ENCODE measurements at places on chromosomes 16 and 17. TPM values are rescaled to one million over a fixed set of nuclear protein-coding genes. Genes with fewer than 3 reads are reported as not detected.

- H3K4me1 ChIP-seq = peaks cover 27% of the 10 kb centered on the region
- H3K4me3 ChIP-seq = no peak overlapping the region
- H3K36me3 ChIP-seq = peaks cover 81% of the 10 kb centered on the region
- H3K27me3 ChIP-seq = no peaks in the 10 kb centered on the region
Observed at GRCh38 chr17:42325026-42325425, 36.7 kb downstream of the STAT5A start.

EPOP gene
- 34.9 TPM for total RNA-seq

TNFRSF17 gene
- not detected for total RNA-seq

GRCh38 chr17:39738568-39738901 lies 797 bp downstream of the GRB7 start:
- DNase-seq = peak; percentile 36
- no peaks in the 10 kb centered on the region for H3K36me3 ChIP-seq
- H3K27ac ChIP-seq = peak overlapping the region; percentile 60

TNFAIP1 gene
- 32.3 TPM for total RNA-seq

GRCh38 chr17:57746221-57746620 lies 1.1 kb upstream of the CCDC182 start:
- peaks cover 7% of the 10 kb centered on the region for H3K4me1 ChIP-seq
- no peak overlapping the region for H3K4me3 ChIP-seq
- H3K36me3 ChIP-seq = no peaks in the 10 kb centered on the region

DNA sequence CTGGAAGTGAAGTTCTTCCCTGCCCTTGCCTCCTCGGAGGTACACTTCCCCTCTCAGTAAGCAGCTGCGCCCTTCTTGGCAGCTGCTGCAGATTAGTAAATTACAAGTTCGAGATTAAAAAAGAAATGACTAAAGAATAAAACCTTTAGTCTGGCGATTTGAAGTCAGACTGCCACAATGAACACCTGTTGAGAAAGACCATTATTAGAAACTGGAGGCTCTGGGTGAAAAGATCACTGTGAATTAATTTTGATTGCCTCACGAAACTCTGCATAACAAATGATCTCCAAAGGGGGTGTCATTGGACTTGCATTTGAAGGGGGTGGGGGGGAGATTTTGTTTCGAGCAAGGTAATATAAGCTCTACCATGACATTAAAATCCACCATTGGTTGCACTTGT lies 39.3 kb downstream of the SALL1 start:
- H3K27ac ChIP-seq = no peak overlapping the region
- peaks cover 45% of the 10 kb centered on the region for H3K27me3 ChIP-seq
- H3K4me1 ChIP-seq = no peaks in the 10 kb centered on the region
- H3K36me3 ChIP-seq = no peaks in the 10 kb centered on the region

- no peak for DNase-seq
- no peak overlapping the region for H3K4me3 ChIP-seq
- H3K4me1 ChIP-seq = no peaks in the 10 kb centered on the region
- no peaks in the 10 kb centered on the region for H3K27me3 ChIP-seq
Observed at GRCh38 chr16:28585674-28586073, 11.2 kb downstream of the SULT1A2 start.

SAMD14 gene
- 2.0 TPM for total RNA-seq

BRD7 gene
- total RNA-seq = 79.5 TPM

- peak overlapping the region; percentile 96 for H3K27ac ChIP-seq
- H3K4me1 ChIP-seq = peaks cover 39% of the 10 kb centered on the region
- peaks cover 21% of the 10 kb centered on the region for H3K36me3 ChIP-seq
Observed at GRCh38 chr17:8223356-8224126, 13.2 kb upstream of the AURKB start.

- H3K27ac ChIP-seq = peak overlapping the region; percentile 40
- H3K4me3 ChIP-seq = no peak overlapping the region
- DNase-seq = no peak
- no peaks in the 10 kb centered on the region for H3K36me3 ChIP-seq
Observed at GRCh38 chr17:35889241-35889640, 9.1 kb upstream of the CCL5 start.

ELMO3 gene
- total RNA-seq = 7.1 TPM

DNA sequence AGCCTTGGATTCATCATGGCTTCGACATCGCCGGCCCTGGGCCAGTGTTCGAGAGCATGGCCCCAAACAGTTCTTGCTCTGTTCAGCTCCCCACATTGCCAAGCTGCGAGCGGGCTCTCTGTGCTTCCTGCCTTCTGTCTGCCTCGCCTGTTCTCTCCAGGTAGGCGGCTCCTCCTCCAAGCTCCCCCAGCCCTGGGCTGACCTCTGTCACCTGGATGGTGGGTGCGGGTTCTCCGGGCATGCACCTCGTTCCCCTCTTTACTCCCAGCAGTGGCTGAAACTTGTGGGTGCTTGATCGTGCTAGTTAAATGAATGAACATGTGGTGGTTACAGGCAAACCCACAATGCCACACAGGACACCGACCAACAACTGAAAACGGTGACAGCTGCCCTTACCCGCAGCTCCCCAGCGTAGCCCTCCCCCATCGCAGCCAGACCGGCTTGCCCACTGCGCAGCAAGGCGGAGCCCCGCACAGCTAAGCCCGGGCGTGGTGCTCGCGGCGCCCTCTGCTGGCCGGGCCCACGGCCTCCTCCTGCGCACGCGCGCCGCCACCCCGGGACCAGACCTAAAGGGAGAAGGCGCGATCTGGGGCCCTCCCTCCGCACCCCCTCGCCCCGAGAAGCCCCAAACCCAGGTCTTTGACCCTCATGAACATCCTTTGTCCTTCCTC lies 23.0 kb upstream of the EIF1 start:
- H3K4me3 ChIP-seq = peak overlapping the region; percentile 78
- H3K4me1 ChIP-seq = peaks cover 46% of the 10 kb centered on the region
- DNase-seq = peak; percentile 87
- peak overlapping the region; percentile 97 for H3K27ac ChIP-seq

DNA sequence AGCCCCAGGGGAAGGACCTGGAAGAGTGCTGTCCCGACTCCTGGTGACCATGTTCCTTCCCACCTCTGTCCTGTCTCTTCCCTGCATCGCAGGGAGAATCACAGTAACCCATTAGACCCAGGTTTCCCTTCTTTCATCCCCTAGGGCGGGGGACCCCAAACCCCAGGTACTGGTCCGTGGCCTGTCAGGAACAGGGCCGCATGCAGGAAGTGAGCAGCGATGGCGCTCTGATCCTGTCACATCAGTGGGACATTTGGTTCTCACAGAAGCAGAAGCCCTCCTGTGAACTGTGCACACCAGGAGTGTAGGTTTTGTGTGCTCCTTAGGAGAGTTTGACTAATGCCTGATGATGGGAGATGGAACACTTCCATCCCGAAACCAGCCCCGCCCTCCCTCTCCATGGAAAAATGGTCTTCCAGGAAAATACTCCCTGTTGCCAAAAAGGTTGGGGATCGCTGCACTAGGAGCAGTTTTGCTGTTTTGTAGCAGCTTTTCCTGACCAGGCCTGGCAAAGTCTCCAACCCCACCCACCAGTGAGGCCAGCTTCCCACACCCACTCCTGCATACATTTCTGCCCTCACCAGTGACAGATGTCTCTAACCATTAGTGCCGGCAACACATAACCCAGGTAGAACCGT lies 10.5 kb downstream of the MNT start:
- H3K27ac ChIP-seq = no peak overlapping the region
- H3K4me3 ChIP-seq = no peak overlapping the region
- H3K4me1 ChIP-seq = peaks cover 29% of the 10 kb centered on the region
- H3K36me3 ChIP-seq = peaks cover 40% of the 10 kb centered on the region

ACSM3 gene
- total RNA-seq = 3.9 TPM

DNA sequence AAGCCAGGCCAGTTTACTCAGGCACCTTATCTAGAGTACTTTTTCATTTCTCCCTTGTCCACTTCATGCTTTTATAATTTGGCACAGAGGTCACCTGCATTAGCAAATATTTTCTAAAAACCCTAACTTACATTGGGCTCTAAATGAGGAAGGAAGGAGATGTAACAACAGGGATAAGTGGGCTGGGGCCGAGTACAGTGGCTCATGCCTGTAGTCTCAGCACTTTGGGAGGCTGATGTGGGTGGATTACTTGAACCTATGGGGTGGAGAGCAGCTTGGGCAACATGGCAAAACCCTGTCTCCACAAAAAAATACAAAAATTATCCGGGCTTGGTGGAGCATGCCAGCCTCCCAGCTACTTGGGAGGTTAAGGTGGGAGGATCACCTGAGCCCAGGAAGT lies 55.9 kb downstream of the TMEM100 start:
- peaks cover 3% of the 10 kb centered on the region for H3K27me3 ChIP-seq
- no peaks in the 10 kb centered on the region for H3K4me1 ChIP-seq
- H3K36me3 ChIP-seq = no peaks in the 10 kb centered on the region
- DNase-seq = no peak
- H3K4me3 ChIP-seq = no peak overlapping the region
- no peak overlapping the region for H3K27ac ChIP-seq
